Brain (organoid and tissue), 16 donors: ENCODE measurements at places on chromosomes 12 and 14.

GRCh38 chr12:87051621-87052020 is 795.4 kb upstream of the MGAT4C start:
- DNase-seq = peak; percentile 63

DNA sequence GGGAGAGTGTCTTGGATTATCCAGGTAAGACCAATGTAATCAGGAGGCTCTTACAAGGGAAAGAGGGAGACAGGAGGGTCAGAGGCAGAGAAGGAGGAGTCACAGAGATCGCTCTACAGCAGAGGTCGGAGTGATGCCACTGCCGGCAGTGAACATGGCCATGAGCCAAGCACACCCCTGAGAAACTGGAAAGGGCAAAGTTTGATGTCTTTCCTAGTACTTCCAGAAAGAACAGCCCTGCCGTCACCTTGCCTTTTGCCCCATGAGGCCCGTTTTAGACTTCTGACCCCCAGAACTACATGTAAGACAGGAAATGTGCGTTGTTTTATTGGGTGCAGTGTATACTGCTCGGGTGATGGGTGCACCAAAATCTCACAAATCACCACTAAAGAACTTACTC is 133.7 kb downstream of the CALM1 start:
- DNase-seq = no peak

DNA sequence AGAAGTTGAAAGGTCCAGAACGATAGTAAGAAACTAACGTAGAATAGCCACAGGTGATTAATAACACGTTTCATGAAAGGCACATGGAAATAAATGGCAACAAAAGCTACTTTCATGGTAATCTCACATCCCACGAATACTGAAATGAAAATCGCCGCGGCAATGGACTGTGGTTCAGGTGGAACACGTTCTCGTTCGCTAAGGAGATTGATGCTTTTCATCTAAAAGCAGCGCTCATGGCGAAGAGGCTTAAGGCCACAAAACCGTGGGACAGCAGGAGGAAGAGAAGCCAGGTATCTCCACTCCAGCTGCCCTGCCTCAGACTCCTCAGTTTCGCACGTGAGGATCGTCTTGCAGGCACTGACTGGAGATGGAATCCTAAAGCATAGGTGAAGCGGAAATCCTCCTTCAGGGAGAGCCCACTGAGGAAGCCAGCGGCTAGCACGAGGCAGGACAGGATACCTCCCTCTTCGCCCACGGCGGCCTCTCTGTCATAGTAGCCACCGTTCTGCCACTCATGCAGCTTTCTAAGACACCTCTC is 696 bp upstream of the GPHN start:
- no peak for DNase-seq

GRCh38 chr14:32560209-32560857 is 231.2 kb downstream of the AKAP6 start:
- DNase-seq = peak; percentile 72

DNA sequence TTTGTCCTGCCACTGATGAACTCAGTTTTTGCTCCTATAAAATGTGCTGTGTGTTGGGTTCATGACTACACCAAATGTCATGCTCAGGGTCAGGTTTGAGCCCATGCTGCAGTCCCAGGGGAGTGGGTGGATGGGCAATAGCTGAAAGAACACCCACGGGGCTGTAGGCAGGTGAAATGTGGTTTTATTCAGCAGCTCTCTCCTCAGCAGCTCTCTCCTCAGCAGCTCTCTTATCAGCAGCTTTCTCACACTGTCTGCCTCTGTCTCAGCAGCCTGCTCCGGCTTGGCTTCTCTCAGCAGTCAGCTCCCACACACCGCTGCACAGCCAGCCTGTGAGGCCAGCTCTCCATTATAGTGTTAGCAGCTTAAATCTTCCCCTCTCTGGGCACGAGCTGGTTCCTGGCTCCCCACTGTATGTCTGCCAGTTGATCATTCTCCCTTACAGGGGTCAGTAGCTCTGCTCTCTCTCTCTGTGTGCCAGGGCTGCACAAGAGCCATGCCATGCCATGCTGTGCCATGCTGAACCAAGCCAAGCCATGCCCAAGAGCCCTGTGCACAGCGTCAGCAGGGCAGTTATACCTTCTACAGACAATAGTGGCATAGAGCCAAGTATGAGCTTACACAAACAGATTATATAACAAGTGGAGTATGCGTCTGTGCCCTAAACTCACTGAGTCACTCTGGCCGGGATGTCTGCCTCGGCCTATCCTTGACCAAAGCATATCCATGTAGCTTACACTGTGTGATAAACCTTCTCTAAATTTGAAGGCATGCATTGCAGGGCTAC is 303.3 kb upstream of the TMPO start:
- no peak for DNase-seq

GRCh38 chr14:63712123-63712522 is 15.7 kb downstream of the SGPP1 start:
- no peak for DNase-seq

- DNase-seq = no peak
These were observed 207.1 kb downstream of the ANO4 start for GRCh38 chr12:101001669-101002068.
